ENCODE measurements at places on chromosomes 2 and 18.

GRCh38 chr2:46095830-46096229 is 201.4 kb upstream of the EPAS1 start:
- DNase-seq, result no peak

- no peak for DNase-seq
Measured at GRCh38 chr2:55672630-55673029, 21.0 kb downstream of the PNPT1 start.

DNA sequence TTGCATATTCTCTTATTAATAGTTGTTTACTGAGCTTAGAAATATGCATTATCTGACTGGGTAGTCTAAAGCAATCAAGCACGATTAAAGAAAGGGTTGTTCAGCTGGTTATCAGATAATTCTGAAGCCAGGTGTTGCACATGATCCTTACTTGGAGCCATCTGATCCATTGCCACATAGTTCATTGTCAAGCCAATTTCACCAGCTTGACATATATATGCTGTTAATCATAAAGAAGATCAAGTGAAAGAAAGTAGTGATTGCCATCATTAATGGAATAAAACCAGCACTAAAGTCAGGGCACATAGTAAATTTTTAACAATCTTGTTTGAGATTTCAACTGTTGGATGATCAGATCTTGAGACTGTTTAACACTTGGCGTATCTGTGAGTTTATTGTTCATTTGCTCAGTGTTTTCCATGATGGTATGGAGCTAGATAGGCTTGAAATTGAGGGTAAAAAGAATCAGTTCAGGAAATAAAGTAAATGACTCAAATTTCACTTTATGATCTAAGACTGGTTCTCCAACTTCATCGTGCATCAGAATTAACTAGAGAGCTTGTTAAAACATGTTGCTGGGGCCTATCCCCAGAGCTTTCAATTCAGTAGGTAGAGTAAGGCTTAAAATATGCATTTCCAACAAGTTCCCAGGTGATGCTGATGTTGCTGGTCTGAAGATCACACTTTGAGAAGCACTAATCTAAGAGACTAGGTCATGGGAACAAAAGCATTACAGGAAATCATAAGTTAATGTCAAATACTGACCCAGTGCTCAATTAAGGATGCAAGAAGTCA is 539.6 kb downstream of the SATB2 start:
- DNase-seq, result no peak

GRCh38 chr18:78191276-78191675 is 788.3 kb upstream of the SALL3 start:
- no peak for DNase-seq

All from fibroblast of skin of left quadriceps (primary cell).